ENCODE measurements at places on chromosomes 5 and 9. TPM values are rescaled to one million over a fixed set of nuclear protein-coding genes. Genes with fewer than 3 reads are reported as not detected.

DNA sequence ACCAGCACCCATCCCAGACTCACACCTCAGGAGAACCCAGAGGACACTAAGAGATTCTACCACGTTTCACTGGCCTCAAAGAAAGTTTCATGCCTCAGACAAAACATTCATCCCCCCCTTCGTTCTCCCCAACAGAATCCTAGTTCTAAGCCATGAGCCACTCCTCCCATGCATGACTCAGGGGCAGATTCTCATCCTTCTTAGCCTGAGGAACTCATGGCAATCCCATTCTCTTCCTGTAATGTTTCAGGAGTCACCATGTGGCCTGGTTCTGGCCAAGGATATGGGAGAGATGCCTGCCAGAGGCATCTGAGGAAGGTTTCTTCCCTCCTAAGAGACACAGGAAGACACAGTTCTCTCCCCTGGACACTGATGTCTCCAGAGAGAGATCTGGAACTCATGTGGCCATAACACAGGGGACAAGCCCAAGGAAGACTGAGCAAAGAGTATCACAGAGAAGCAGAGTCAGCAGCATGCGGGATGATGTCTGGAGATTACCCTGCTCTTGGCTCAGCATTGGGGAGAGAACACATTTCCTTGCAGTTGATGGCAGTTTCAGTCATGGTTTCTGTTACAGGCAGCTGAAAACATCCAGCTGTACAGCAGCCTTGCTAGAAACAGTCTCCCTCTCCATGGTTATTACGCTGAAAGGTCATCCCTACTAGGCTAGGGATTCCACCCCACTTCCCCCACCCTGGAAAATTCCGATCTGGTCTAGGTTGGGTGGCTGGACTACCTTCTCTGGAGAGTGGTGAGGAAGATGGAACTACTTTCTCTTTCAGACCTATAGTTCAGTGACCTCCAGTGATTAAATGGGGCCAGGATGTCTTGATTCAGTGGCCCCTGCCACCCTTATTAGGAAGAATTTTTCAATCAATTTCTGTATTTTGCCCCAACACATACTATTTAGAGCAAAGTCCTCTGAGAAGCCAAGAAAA, 115.4 kb downstream of the ZNF608 start:
- no peak for DNase-seq

DNA sequence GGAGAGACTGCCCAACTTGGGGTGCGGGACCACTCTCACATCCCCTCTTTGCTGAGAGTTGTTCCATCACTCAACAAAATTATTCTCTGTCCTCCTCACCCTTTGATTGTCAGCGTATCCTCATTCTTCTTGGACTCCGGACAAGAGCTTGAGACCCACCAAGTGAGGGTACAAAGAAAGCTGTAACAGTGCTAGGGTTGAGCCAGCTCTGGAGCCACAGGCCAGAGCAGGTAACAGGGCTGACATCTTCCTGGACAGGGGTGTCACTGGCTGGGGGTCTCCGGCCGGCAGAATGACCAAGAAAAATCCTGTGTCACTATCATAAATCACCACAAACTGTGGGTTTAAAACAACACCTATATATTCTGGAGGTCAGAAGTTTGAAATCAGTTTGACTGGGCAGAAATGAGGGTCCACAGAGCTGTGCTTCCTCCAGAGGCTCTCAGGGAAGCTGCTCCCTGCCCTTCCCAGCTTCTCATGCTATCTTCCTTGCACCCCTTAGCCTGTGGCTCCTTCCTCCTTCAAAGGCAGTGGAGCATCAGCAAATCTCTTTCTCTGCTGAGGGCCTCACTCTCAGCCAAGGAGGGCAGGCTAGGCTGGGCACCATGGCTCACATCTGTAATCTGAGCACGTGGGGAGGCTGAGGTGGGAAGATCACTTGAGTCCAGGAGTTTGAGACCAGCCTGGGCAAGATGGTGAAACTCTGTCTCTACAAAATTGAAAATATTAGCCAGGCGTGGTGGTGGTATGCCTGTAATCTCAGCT, 4.1 kb upstream of the BBLN start:
- no peak for DNase-seq

Gene PTGS1
- 1.9 TPM for total RNA-seq

GRCh38 chr5:176980818-176981217, 25.8 kb downstream of the UIMC1 start:
- no peak for DNase-seq

Data from NCI-H460 (cell line).